ENCODE measurements at places on chromosomes 7 and 10.

- no peak for DNase-seq
These were observed 91.1 kb downstream of the MAD1L1 start for GRCh38 chr7:2141651-2142050.

DNA sequence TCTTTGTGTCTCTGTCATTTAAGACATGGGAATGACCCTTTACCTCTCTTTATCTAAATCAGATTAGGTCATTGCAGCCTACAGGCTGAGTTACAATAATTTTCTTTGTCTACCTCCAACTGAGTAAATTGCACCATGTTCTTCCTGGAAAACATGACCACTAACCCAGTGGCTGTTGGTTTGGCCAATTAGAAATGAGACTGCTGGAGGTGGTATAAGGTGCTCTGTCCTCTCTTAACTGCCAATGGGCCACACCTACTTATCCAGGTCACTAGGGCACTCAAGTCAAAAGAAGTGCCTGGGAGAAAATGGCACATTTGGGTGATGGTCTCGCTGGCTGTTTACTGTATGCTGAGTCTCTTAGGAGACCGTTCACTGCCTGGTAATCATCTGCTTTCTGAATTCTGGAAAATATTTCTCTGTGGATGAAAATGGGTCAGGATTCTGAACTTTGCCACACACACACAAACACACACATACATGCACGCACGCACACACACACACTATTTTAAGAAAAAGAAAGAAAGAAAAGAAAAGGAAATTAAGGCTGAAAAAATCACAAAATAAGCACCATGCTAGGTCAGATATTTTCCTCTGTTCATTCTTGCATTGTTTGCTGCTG, 16.4 kb downstream of the STAMBPL1 start:
- no peak for DNase-seq

- no peak for DNase-seq
These were observed 2.9 kb upstream of the PFKP start for GRCh38 chr10:3064423-3064822.

DNA sequence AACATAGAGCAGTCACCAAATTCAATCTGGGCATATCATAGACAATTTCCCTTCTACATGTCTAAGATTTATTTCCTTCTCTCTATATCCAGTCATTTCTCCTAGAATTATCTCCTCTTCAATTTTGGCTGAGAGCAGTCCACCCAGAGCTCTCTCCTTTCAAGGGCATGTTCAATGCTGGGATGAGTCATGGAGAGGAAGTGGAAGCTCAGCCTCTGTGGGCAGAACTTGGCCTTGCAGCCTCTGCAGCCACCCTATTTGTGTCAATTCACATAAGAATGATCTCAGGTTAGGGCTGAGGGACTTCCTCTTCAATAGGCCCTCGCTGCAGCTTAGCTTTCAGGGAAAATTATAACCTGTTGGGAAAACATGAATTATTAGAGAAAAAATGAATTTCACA, 560.8 kb downstream of the POM121L12 start:
- no peak for DNase-seq

GRCh38 chr10:49141541-49142332, 7.9 kb upstream of the FAM170B start:
- DNase-seq, result no peak

DNA sequence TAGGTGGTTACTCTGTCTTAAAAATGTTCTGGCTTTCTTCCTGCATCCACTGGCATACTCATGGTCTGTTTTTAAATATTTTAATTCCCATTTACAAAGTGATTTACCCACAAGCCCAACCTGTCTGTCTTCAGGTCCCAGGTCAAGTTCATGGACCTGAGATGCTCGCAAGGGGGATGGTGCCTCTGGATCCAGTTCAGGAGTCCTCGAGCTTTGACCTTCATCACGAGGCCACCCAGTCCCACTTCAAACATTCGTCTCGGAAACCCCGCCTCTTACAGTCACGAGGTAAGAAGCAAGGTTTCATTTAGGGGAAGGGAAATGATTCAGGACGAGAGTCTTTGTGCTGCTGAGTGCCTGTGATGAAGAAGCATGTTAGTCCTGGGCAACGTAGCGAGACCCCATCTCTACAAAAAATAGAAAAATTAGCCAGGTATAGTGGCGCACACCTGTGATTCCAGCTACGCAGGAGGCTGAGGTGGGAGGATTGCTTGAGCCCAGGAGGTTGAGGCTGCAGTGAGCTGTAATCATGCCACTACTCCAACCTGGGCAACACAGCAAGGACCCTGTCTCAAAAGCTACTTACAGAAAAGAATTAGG, 8.7 kb downstream of the ZKSCAN1 start:
- no peak for DNase-seq
